Activated CD4-positive, CD25-positive, alpha-beta regulatory T cell (primary cell): ENCODE measurements at places on chromosomes 5 and 9.

DNA sequence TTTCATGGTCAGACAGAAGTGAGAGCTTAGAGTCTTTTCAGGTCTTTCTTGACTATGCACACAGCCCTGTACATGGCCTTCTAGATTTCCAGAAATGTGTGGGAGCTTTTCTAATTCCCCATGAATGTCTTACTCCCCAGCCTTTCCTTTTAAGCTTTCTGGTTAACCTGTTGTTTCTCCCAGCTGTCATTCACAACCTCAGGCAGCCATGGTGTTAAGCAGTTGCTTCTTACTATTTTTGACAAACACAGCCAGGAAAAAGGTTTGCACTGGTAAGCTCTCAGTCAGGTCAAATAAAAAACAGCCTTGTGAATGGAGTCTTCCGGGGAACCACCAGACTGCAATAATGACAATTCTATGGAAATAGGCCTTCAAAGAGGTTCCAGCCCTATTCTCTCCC is 84.9 kb downstream of the MTREX start:
- DNase-seq = no peak

DNA sequence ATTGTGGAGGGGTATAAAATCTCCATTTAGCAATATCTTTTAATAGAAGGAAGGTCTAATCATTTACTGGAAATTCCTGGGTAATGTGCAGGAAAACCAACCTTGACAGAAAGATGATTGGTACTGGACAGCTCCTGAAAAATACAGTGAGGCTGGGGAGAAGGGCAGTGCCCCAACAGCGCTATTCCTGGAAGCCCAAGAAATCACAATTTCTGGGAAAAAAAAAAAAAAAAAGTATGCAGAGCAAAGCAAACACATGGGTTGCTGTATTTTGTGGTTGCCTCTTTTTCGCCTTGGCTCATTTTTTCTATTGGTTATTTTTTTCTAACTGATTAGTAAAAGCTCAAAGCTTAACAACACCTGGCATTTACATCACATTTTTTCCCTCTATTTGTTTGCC is 249.7 kb downstream of the ENC1 start:
- DNase-seq = no peak

DNA sequence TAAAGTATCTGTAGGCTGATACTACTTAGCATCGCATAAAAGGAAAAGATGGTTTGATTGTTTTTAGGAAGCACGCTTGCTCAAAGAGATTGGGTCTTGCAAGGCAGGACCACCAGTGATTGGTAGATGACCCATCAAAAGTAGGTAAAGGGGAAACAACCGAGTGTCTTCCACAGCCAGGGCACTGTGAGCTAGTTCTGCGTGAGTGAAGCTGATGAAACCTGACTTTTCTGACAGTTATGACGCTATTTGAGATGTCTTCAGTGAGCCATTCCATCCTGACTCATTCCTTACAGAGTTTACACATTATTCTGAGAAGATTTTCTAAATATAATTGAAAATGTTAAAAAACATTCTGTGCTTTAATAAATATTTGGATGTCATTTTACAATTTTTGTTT is 49.7 kb downstream of the BASP1 start:
- DNase-seq = no peak

GRCh38 chr9:137756045-137756744 is 121.4 kb upstream of the CACNA1B start:
- no peak for DNase-seq

- no peak for DNase-seq
These were observed 211.9 kb upstream of the IRX4 start for GRCh38 chr5:2094616-2094995.

GRCh38 chr9:126945682-126946081 is 31.1 kb downstream of the RALGPS1 start:
- no peak for DNase-seq

- no peak for DNase-seq
These were observed 128.7 kb downstream of the PAX5 start for GRCh38 chr9:36905101-36906066.

DNA sequence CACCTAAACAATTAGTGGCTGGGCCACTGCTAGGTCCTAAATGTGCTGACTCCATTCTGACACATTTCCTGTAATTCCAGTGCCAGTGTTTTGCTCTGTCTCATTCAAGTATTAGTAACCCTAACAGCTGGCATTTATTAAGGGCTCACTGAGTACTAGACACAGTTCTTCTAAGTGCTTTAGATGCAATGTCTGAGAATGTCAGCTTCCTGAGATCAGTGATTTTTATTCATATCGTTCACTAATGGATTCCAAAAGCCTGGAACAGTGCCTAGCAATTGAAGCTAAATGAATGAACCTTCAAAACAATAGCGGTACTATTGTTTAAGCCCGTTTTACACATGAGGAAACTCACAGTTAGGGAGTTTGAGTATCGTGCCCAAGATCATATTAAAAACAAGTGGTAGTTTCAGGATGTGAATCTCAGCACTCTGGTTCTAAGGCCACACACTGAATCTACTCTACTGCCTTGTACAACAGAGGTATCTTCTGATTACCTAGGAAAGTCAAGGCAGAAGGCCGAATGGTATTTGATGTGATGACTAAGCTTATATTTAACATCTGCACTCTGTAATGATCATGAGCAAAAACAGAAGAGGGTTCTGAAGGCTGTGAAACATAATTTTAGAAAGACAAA is 304.0 kb downstream of the PJA2 start:
- DNase-seq = no peak

DNA sequence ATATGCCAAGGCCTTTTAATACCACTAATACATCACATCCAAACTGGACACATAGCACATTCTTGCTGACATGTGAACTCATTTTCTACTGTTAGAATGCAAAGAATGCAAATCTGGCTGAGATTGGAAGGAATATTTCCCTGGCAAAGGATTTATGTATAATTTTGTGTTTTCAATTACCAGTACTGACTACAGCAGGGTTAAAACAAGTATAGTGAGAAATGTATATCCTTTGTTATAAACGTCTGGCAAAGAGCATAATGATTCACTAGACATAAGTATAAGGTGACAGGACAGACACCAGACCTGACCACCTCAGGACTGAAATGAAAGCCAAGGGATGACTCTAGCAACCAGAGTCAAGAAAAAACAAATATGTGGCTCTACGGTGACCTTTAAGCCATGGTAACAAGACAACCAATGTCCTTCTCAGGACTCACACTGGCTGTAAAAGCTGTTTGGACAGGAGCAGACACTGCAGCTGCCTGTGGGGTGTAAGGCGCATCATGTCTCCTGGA is 95.0 kb downstream of the MRPS27 start:
- DNase-seq = no peak

- no peak for DNase-seq
These were observed 167.1 kb upstream of the RAI14 start for GRCh38 chr5:34488984-34489383.

DNA sequence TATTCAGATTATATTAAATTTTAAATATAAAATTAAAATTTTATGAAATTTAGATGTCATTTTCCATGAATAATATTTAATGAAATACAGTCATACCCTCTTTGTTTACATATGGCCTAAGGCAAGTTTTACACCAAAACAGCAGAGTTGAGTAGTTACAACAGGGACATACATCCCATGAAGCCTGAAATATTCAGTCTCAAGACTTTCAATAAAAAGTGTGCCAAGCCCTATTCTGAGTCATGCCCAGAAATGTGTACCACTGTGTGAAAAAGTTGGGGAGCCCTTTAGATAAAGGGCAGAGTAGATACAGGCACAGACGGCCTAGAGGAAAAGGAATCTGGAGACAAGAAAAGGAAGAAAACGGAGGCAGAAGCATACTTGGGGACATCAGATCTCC is 261.3 kb downstream of the SGCD start:
- DNase-seq = no peak

- DNase-seq = no peak
These were observed 91.1 kb upstream of the CD180 start for GRCh38 chr5:67287510-67288268.

- no peak for DNase-seq
These were observed 1.4 kb downstream of the GTF3C5 start for GRCh38 chr9:133032171-133032570.

DNA sequence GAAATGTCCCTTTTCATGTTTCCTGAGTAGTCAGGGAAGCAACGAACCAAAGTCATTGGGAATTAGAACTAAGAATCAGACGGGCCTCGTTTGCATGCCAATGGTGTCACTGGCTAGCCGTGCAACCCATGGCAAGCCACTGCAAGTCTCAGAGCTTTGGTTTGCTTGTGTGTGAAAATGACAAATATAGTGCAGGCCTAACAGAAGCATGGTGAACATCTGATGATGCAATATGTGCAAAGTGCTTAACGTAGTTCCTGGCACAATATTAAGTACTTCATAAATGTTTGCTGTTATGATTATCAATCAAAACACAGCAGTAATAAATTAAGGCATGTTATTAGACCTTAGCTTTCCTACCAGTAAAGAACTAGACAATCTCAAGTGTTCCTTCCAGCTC is 118.0 kb upstream of the TRIM32 start:
- no peak for DNase-seq

GRCh38 chr9:14242150-14242805 is 71.7 kb downstream of the NFIB start:
- no peak for DNase-seq

GRCh38 chr5:1110307-1111240 is 1.3 kb downstream of the SLC12A7 start:
- no peak for DNase-seq

DNA sequence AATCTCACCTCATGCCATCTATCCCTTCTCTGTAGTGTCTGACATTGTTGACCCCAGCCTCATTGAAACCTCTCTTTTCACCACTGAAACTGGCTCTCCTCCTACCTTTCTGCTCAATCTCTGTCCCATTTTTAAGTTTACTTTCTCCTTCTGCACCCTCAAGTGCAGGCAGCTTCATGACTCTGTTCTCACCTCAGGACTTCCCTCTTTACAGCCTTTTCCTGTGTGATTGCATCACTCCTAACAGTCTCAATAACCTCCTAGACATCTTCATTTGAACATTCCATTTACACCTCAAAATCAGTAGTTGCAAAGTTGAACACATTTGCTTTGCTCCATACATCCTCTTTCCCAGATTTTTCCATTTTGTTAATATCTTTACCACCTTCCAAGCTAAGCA is 172.1 kb downstream of the RASEF start:
- DNase-seq = no peak

DNA sequence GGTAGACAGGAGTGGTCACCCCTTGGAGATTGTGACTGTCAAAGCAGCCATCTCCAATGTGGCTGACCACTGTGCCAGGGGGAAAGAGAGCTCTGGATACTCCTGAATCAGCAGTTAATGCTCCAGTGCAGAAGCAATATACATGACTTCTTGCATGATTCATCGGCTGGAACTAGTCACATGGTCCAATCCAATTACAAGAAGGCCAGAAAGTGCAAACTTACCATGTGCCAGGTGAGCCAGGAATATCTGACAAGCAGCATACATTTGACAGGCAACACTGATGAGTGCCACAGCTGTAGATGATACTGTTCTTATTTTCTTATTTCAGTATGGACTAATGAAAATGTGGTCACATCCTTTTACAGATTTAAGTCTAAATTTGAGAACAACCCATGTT is 440.0 kb upstream of the MPDZ start:
- no peak for DNase-seq

GRCh38 chr9:104849023-104849422 is 78.9 kb downstream of the ABCA1 start:
- DNase-seq = no peak

GRCh38 chr9:6355728-6356127 is 27.6 kb downstream of the TPD52L3 start:
- no peak for DNase-seq

GRCh38 chr9:27945386-27945785 is 372.1 kb upstream of the C9orf72 start:
- no peak for DNase-seq

- DNase-seq = no peak
These were observed 18.8 kb upstream of the CER1 start for GRCh38 chr9:14741369-14741768.

- DNase-seq = no peak
These were observed 115.7 kb downstream of the FBXO38 start for GRCh38 chr5:148499452-148499851.

DNA sequence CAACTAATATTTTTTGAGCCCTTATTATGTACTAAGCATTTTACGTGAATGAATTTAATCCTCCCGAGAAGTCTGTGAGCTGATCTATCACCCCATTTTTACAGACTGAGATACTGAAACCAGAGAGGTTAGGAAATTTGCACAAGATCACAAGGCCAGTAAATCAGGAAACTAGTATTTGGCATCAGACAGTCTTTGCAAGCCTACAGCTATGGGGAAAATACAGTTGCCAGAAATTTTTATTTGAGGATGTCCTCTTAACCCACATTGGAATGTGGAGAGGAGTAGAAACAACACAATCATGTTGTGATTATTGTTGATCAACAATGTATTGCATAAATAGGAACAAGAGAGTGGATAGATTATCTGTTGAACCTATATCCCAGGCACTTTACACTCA is 2.3 kb upstream of the SLC46A2 start:
- DNase-seq = no peak

- no peak for DNase-seq
These were observed 43.2 kb upstream of the IER5L start for GRCh38 chr9:129221233-129221632.

GRCh38 chr9:38137342-38137741 is 68.3 kb upstream of the SHB start:
- no peak for DNase-seq

- no peak for DNase-seq
These were observed 46.6 kb downstream of the UGCG start for GRCh38 chr9:111943200-111943599.

- no peak for DNase-seq
These were observed 3.3 kb downstream of the RASGRF2 start for GRCh38 chr5:80963521-80963895.

DNA sequence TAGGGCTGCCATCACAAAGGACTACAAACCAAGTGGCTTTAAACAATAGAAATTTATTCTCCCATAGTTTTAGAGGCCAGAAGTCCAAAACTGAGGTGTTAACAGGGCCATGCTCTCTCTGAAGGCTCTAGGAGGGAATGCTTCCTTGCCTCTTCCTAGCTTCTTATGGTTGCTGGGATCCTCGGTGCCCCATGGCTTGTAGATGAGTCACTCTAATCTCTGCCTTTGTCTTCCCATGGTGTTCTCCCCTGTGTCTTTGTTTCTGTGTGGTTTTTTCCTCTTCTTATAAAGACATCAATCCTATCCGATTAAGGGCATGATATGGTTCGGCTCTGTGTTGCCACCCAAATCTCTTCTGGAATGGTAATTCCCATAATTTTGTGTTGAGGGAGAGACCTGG is 178.8 kb upstream of the NREP start:
- DNase-seq = no peak

DNA sequence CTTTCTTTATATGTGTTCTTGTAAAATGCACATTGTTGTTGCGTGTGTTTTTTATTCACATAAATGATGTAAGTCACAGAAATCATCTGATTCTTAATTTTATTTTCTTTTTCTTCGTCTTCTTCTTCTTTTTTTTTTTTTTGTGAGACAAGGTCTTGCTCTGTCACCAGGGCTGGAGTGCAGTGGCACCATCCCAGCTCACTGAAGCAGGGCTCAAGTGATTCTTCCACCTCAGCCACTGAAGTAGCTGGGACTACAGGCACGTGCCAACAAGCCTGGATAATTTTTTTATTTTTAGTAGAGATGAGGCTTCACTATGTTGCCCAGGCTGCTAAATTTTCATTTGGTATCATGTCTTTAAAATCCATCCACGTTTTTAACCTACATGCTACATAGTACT is 28.5 kb upstream of the FANCC start:
- no peak for DNase-seq

- no peak for DNase-seq
These were observed 69.4 kb upstream of the PANK3 start for GRCh38 chr5:168648576-168648975.
